ENCODE measurements at places on chromosomes 4 and X. TPM values are rescaled to one million over a fixed set of nuclear protein-coding genes. Genes with fewer than 3 reads are reported as not detected.

GRCh38 chr4:75817901-75818300 is 84.4 kb downstream of the PPEF2 start:
- DNase-seq: no peak
- H3K4me3 ChIP-seq: no peak overlapping the region
- no peak overlapping the region for H3K27ac ChIP-seq
- no peaks in the 10 kb centered on the region for H3K27me3 ChIP-seq
- H3K36me3 ChIP-seq: peaks cover 21% of the 10 kb centered on the region
- H3K4me1 ChIP-seq: peaks cover 2% of the 10 kb centered on the region

DNA sequence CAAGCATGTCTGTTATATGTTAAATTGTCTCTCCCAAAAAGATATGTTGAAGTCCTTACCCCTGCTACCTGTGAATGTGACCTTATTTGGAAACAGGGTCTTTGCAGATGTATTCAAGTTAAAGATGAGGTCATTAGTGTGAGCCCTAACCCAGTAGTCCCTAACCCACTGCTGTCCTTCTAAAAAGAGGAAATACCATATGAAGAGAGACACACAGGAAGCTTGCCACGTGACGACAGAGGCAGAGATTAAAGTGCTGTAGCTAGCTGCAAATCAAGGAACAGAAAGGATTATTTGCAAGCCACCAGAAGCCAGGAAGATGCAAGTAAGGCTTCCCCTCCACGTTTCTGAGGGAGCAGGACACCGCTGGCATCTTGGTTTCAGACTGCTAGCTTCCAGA is 150.1 kb downstream of the HNRNPD start:
- peaks cover 4% of the 10 kb centered on the region for H3K27me3 ChIP-seq
- peaks cover 6% of the 10 kb centered on the region for H3K4me1 ChIP-seq
- H3K36me3 ChIP-seq: no peaks in the 10 kb centered on the region
- DNase-seq: no peak
- peak overlapping the region; percentile 46 for H3K4me3 ChIP-seq

GRCh38 chr4:114281164-114281960 is 301.9 kb upstream of the ARSJ start:
- H3K36me3 ChIP-seq: no peaks in the 10 kb centered on the region
- no peak overlapping the region for H3K27ac ChIP-seq
- no peak overlapping the region for H3K4me3 ChIP-seq
- no peaks in the 10 kb centered on the region for H3K27me3 ChIP-seq

GRCh38 chr4:129336457-129337227 is 240.7 kb downstream of the C4orf33 start:
- H3K4me1 ChIP-seq: no peaks in the 10 kb centered on the region
- H3K36me3 ChIP-seq: no peaks in the 10 kb centered on the region
- H3K27me3 ChIP-seq: peaks cover 4% of the 10 kb centered on the region
- H3K27ac ChIP-seq: no peak overlapping the region

DNA sequence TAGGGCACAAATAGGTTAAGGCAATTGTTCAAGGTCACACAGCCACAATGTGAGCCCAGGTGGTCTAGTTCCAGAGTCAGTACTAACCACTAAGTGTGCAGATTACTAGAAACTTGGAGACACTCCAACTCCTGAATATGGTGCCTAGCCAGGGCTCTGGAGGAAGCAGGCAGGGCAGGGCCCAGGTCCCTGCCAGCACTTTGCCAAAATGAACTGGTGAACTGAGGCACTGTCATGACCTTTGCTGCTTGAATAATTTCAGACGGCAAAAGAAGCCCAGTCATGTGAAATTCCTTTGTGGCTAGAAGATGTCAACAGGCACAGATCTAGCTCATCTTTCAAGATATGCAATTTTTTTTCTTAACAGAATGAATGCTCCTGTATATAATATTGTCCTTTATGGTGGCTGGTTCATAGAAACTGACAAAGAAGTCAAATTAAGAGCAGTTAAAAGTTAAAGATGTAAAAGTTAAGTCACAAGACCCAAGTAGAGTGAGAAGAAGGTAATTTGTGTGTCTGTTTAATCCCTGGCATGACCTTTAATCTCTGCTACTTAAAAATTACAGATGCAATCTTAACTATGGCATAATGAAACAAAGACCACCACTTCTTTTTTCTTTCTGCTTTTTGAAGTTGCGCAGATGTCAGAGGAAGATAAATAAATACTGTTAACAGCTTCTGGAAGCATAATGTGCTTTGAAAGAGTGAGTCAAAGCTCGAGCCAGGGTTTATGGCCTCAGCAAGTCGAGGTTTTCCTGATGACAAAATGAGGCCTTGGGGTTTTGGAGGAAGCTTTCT is 54.1 kb downstream of the SHROOM3 start:
- no peak overlapping the region for H3K4me3 ChIP-seq
- H3K36me3 ChIP-seq: no peaks in the 10 kb centered on the region
- no peak for DNase-seq
- H3K4me1 ChIP-seq: no peaks in the 10 kb centered on the region
- no peak overlapping the region for H3K27ac ChIP-seq

DNA sequence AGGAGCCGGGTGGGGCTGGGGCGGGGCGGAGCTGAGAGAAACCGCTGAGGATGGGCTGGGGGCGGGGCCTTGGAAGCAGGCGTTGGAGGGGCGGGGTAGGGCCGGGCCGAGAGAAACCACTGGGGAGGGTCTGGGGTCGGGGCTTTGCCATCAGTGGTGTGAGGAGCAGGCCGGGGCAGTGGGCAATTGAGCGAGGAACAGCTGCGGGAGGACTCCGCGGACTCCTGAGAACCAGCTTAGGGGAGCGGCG is 1.3 kb upstream of the EOLA2 start:
- no peak for DNase-seq
- no peaks in the 10 kb centered on the region for H3K36me3 ChIP-seq
- no peaks in the 10 kb centered on the region for H3K27me3 ChIP-seq
- peak overlapping the region; percentile 97 for H3K27ac ChIP-seq
- peak overlapping the region; percentile 90 for H3K4me3 ChIP-seq

GRCh38 chr4:137998666-137999429 is 243.3 kb downstream of the SLC7A11 start:
- H3K27me3 ChIP-seq: no peaks in the 10 kb centered on the region
- H3K4me1 ChIP-seq: no peaks in the 10 kb centered on the region
- H3K36me3 ChIP-seq: no peaks in the 10 kb centered on the region
- no peak for DNase-seq
- H3K4me3 ChIP-seq: no peak overlapping the region

GRCh38 chr4:145098675-145099037 is 545 bp downstream of the ABCE1 start:
- H3K4me1 ChIP-seq: peaks cover 12% of the 10 kb centered on the region
- H3K4me3 ChIP-seq: peak overlapping the region; percentile 97
- peaks cover 17% of the 10 kb centered on the region for H3K36me3 ChIP-seq
- no peaks in the 10 kb centered on the region for H3K27me3 ChIP-seq

GRCh38 chr4:109041463-109042360 is 260.7 kb downstream of the COL25A1 start:
- H3K36me3 ChIP-seq: peaks cover 2% of the 10 kb centered on the region
- DNase-seq: no peak
- H3K4me3 ChIP-seq: no peak overlapping the region
- H3K27ac ChIP-seq: no peak overlapping the region
- peaks cover 2% of the 10 kb centered on the region for H3K4me1 ChIP-seq

DNA sequence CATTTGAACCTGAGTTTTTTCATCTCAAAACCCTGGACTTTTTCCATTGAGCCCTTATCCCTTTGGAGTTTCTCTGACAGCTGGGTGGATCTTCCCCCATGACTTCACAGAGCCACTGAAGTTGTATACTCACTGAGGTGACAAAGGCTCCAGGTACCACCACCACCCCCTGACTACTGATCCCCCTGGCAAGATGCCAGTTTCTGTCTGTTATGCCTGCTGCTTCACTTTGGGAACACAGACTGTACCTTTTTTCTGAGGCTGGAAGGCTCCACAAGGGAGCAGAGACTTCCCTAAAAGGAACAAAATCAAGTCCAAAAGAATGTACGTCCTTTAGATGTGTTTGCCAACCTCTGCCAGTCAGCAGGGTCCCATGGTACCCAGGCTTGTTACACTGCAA is 160.3 kb upstream of the JADE1 start:
- H3K27me3 ChIP-seq: peaks cover 7% of the 10 kb centered on the region
- H3K4me1 ChIP-seq: no peaks in the 10 kb centered on the region
- DNase-seq: no peak
- H3K4me3 ChIP-seq: no peak overlapping the region

GRCh38 chr4:68077737-68078136 is 51.9 kb downstream of the TMPRSS11F start:
- no peak overlapping the region for H3K4me3 ChIP-seq
- H3K36me3 ChIP-seq: no peaks in the 10 kb centered on the region
- DNase-seq: no peak
- peaks cover 2% of the 10 kb centered on the region for H3K27me3 ChIP-seq

Gene IL21
- not detected for total RNA-seq

Gene MSMO1
- total RNA-seq: 47.4 TPM

Gene SLITRK4
- not detected for total RNA-seq

Gene MAGED4
- total RNA-seq: 1.5 TPM

Gene C4orf36
- 0.44 TPM for total RNA-seq

Data from activated naive CD8-positive, alpha-beta T cell treated with anti-CD3 and anti-CD28 coated beads, Interleukin-2, amount 10 ng/mL, durations not matched to agents 7 days and 5 days (primary cell).